ENCODE measurements at places on chromosomes 2 and 18.
A peak's percentile ranks its signal among the peaks of the same experiment; 100 is the strongest.

- DNase-seq: no peak
- peak overlapping the region; percentile 97 for H3K27ac ChIP-seq
- H3K36me3 ChIP-seq: no peaks in the 10 kb centered on the region
- no peaks in the 10 kb centered on the region for H3K27me3 ChIP-seq
These were observed 42.3 kb downstream of the SPRED2 start for GRCh38 chr2:65390134-65390533.

GRCh38 chr18:69081846-69082245, 284.0 kb downstream of the CCDC102B start:
- H3K4me1 ChIP-seq: no peaks in the 10 kb centered on the region
- no peaks in the 10 kb centered on the region for H3K27me3 ChIP-seq
- no peak overlapping the region for H3K27ac ChIP-seq
- no peak for DNase-seq
- no peak overlapping the region for H3K4me3 ChIP-seq
- H3K36me3 ChIP-seq: no peaks in the 10 kb centered on the region

DNA sequence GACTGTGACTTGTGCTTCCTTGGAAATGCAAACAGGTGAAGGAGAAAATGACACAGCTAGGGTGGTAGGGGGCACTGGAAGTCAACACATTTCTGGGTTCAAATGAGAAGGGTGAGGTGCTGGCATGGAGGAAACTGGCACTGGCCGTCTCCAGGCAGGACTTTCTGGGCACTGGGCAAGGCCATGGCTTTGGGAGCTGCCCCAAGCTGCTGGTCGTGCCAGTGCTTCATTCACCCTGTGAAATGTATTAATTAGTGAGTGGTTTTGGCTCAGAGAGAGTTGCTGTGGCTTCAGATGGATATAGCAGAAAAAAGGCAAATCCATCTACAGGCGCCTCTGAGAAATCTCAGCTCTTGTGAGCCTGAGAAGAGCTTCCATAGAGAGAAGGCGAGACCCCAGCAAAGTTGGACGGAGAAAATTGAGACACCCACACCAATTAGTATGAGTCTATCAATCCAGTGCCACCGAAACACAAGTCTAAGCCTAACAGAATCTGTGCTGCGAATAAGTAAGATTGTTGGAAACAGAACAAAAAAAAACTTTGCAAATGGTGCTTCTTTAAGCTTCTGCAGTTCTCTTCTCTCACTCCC, 202.1 kb upstream of the TNP1 start:
- H3K27ac ChIP-seq: no peak overlapping the region
- H3K4me1 ChIP-seq: no peaks in the 10 kb centered on the region
- H3K27me3 ChIP-seq: no peaks in the 10 kb centered on the region
- H3K4me3 ChIP-seq: no peak overlapping the region
- H3K36me3 ChIP-seq: no peaks in the 10 kb centered on the region

DNA sequence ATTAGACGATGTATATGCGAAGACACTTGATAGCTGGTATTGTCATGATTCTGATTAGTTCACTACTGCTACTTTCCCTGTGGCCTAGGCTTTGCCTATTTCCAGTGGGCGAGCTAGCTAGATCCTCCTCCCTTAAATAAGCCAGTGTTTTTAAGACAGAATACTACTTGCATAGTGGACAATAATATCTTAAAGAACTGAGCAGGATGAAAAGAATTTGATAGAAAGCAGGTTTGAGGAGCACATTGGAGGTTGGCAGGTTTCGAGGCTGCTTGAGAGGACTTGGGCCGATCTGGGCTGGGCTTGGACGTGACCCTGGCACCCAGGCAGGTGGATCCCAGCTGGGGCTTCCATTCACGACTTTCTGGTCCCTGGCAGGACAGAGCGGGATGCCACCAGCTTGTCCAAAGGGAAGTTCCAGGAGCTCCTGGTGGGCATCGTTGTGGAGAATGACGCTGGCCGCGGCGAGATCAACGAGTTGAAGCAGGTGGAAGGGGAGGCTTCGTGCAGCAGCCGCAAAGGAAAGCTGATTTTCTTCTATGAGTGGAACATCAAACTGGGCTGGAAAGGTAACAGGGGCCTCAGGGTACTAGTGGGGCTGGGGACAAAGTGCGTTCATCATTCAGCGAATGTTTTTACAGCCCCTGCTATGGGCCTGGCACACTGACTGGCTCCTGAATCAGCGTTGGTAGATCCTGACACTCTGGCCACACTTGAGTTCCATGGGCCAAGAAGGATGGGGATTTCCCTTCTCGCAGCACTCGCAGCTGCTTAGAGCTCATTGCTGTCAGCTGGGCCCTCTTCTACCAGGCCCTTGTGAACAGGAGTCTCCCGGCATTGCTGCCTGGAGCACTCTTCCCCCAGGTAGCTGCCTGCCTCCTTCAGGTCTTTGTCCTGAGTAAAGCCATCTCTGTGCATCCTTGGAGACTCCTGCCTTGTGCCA, 16.9 kb downstream of the C2orf74 start:
- DNase-seq: no peak
- peak overlapping the region; percentile 85 for H3K27ac ChIP-seq
- peaks cover 37% of the 10 kb centered on the region for H3K4me1 ChIP-seq
- peaks cover 32% of the 10 kb centered on the region for H3K36me3 ChIP-seq
- peak overlapping the region; percentile 69 for H3K4me3 ChIP-seq
- no peaks in the 10 kb centered on the region for H3K27me3 ChIP-seq

GRCh38 chr2:40797120-40797519, 345.2 kb upstream of the SLC8A1 start:
- H3K4me3 ChIP-seq: no peak overlapping the region
- H3K27me3 ChIP-seq: no peaks in the 10 kb centered on the region
- no peak for DNase-seq
- H3K36me3 ChIP-seq: no peaks in the 10 kb centered on the region
- no peaks in the 10 kb centered on the region for H3K4me1 ChIP-seq
- no peak overlapping the region for H3K27ac ChIP-seq

- H3K27ac ChIP-seq: no peak overlapping the region
- no peaks in the 10 kb centered on the region for H3K4me1 ChIP-seq
- no peak for DNase-seq
These were observed 11.2 kb downstream of the CASP10 start for GRCh38 chr2:201194097-201194496.

- no peak overlapping the region for H3K4me3 ChIP-seq
- no peaks in the 10 kb centered on the region for H3K36me3 ChIP-seq
- no peak for DNase-seq
These were observed 189.3 kb downstream of the HDAC4 start for GRCh38 chr2:239211396-239212094.

DNA sequence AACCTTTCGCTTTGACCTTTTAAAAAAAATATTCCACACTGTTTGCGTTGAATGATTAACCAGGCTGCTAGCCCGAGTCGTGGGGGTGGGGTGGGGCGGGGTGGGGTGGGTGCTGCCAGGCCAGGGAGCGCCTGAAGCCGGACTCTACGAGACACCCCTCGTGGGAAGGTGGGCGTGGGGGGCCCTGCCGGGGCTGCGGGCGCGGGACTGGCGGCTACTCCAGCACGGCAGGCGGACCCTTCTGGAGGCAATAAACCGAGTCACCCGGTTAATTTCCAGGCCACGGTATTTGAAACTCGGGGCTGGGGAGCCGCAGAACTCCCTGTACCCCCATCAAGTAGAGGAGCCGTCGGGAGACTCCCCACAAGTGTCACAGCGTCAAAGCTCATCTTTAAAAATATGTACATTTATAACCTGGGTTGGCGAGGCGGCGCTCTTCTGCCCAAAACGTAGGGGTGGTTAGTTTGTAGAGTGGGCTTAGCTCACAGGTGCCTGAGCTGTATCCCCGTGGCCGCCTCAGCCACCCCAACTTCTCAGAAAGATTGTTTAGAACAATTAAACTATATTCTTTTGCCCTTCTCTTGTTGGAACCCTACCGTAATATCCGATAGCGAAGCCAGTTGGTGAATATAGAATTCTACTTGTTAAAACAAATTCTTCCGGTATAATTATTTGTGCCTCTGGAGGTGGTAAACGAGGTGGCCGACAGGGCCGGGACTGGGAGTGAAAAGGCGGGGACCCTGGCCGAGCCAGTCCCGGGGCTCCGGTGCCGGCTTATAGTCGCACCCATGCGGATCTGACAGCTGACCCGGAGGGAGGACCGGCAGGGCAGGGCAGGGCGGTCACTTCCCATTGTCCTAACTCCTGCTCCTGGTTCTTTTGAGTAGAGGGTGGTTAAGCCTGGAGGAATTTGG, 1.4 kb downstream of the B3GNT2 start:
- H3K36me3 ChIP-seq: no peaks in the 10 kb centered on the region
- peak overlapping the region; percentile 98 for H3K4me3 ChIP-seq
- H3K27ac ChIP-seq: peak overlapping the region; percentile 72

- DNase-seq: no peak
- H3K27ac ChIP-seq: peak overlapping the region; percentile 32
- H3K27me3 ChIP-seq: no peaks in the 10 kb centered on the region
- peak overlapping the region; percentile 91 for H3K4me3 ChIP-seq
- H3K36me3 ChIP-seq: peaks cover 4% of the 10 kb centered on the region
These were observed 2.4 kb downstream of the MARS2 start for GRCh38 chr2:197707316-197708213.

All from keratinocyte (primary cell).